WTC11 (cell line): ENCODE measurements at places on chromosomes 16 and 17. TPM values are rescaled to one million over a fixed set of nuclear protein-coding genes. Genes with fewer than 3 reads are reported as not detected.

DNA sequence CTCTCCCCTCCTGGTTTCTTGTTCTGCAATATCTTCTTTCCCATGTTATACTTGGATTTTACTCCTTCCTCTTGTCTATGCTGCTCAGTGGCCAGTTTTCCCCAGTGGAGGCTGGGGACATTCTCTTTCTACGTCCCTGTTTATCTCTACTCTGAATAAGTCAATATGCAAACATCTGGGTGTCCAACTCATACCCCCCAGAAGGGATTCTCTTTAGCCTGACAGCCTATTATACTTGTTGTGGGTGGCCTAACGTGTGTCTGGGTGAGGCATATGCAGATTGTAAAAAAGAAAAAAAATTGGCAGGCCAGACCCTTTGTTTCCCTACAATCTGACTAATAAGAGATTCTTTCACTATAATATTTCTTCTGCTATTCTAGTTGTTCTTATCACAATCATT, 134.2 kb upstream of the MAF start:
- H3K4me3 ChIP-seq = no peak overlapping the region
- H3K4me1 ChIP-seq = peaks cover 15% of the 10 kb centered on the region
- DNase-seq = no peak
- no peak overlapping the region for H3K27ac ChIP-seq
- no peaks in the 10 kb centered on the region for H3K36me3 ChIP-seq

- no peak overlapping the region for H3K4me3 ChIP-seq
- H3K27ac ChIP-seq = peak overlapping the region; percentile 88; the same call in 1 of the 2 replicates
- H3K4me1 ChIP-seq = peaks cover 25% of the 10 kb centered on the region
- no peaks in the 10 kb centered on the region for H3K27me3 ChIP-seq
- no peak for DNase-seq
Measured at GRCh38 chr16:62831235-62831850, 795.1 kb upstream of the CDH8 start.

GRCh38 chr16:89256651-89257254, 39.2 kb downstream of the ZNF778 start:
- no peaks in the 10 kb centered on the region for H3K36me3 ChIP-seq
- DNase-seq = peak; percentile 69
- H3K27me3 ChIP-seq = peaks cover 36% of the 10 kb centered on the region
- peaks cover 14% of the 10 kb centered on the region for H3K4me1 ChIP-seq
- no peak overlapping the region; the same call in 1 of the 2 replicates for H3K27ac ChIP-seq

DNA sequence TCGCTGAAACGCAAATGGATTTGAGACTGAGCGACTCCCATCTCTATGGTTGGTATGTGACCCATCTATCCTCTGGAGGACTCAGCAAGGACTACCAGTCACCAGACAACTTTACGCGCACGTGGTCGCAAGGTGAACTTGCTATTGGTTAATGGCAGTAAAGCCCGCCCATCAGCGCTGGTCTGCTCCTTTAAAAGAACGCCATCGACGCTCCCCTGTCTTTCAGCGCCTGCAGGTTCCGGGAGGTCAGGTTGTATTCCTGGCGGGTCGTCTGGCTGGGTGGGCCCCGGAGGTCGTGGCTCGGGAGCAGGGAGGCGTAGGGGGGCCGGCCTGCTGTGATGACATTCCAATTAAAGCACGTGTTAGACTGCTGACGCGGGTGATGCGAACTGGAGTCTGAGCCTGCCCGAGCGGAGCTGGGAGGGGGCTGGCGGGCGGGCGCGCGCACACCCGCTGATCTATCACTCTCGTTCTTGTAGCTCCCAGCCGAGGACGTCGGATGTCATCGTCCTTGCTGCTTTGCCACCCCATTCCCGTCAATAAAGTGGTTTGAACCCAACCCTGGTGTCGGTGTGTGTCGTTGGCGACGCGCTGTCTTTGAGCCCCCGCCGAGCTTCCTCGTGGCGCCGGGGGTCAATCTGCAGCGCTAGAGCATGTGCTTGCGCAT, 15.9 kb upstream of the ERN1 start:
- H3K36me3 ChIP-seq = peaks cover 12% of the 10 kb centered on the region
- H3K27me3 ChIP-seq = no peaks in the 10 kb centered on the region
- H3K4me1 ChIP-seq = peaks cover 23% of the 10 kb centered on the region
- H3K4me3 ChIP-seq = no peak overlapping the region
- peak; percentile 93 for DNase-seq

DNA sequence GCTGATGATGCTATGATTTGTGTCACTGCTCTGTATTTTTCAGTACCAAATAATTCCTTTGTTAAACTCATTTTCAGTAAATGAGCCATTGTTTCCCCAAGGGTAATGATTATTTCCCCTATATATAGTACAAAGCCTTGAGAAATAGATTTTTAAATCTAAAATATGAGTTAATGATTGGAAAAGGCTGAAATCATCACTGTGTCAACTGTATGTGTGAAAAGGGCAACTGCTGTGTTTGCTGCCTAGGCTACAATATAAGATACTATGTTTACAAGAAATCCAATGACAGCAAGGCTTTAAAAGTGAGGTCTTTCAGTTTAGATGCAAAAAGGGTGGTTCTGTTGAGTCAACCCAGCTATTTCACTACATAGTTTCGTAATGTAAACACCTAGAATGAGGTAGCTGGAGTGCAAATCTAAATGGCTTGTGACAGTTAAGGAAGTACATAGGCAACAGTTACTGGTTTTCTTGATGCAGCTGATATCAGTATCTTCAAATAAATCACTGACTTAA, 15.3 kb downstream of the NLK start:
- H3K4me3 ChIP-seq = no peak overlapping the region
- no peak for DNase-seq
- no peak overlapping the region for H3K27ac ChIP-seq
- H3K4me1 ChIP-seq = peaks cover 52% of the 10 kb centered on the region

DNA sequence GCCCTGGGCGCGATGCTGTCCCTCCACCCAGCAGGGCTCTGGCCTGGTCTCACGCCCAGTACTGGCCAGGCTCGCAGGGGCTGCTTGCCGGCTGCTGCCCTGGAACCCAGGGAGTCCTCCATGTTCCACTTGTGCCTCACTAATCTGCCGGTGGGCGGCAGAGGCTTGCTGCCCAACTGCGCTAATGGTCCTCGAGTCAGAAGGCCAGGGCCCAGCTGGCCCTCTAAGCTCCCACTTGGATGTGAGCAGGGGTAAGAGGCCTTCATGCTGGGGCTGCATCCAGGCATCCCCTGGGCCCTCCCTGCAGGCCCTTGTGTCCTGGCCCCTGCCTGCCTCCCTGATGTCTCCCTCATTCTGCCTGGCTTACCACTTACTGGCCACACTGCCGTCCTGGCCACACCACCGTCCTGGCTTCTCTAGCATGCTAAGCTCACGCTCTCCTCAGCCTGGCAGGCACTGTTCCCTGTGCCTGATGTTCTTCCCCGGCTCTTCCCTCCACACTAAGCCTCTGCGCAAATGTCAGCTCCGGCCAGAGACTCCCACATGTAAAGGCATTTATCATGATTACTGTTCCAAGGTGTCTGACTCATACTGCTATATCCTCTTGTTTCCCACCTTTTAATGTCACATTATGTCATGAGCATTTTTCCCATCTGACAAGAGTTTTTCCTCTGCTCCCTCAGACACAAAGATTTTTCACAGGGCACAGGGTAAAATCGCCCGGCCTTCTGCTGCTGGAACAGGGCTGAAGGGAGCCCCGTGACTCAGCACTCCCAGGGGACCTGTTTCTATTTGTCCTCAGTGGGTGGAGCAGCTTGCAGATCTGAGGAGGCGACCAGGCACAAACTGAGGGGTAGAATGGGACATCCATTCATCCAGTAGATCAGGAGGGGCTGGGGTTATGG, 15.9 kb downstream of the B9D1 start:
- H3K4me1 ChIP-seq = peaks cover 6% of the 10 kb centered on the region
- no peak overlapping the region for H3K4me3 ChIP-seq
- H3K27ac ChIP-seq = peak overlapping the region; percentile 90
- no peak for DNase-seq

- no peak within 1 kb of the TSS; the same call in 1 of the 2 replicates for H3K27ac ChIP-seq
- H3K4me1 ChIP-seq = peaks cover 10% of the 10 kb centered on the region
- peaks cover 2% of the 10 kb centered on the region; the same call in 1 of the 2 replicates for H3K27me3 ChIP-seq
- DNase-seq = no peak
- peak within 1 kb of the TSS; percentile 41 for H3K4me3 ChIP-seq
- H3K36me3 ChIP-seq = no peaks in the 10 kb centered on the region
Measured at GRCh38 chr17:64020056-64020766, at the start of gene ICAM2. ICAM2 (minus strand) TSS chr17:64020633; CDS start chr17:64006691, 13,942 bp downstream.

DNA sequence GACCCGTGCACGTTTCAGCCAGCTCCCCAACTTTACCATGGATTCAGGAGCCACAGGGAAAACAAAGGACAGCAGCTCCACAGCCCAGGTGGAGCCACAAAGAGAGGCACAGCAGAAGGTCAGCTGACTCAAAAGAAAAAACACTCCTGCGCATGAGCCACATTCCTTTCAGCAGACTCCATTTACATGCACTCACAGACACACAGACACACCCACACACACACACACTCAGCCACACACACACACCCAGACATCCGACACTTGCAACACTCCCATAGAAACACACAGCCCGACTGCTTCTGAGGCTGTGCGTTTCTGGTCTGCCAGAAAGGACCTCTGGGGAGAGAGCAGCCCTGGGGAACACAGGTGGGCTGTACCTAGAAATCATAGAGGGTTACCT, 2335.5 kb downstream of the TP53TG3F start:
- DNase-seq = no peak
- H3K4me3 ChIP-seq = no peak overlapping the region
- H3K27ac ChIP-seq = no peak overlapping the region
- H3K4me1 ChIP-seq = no peaks in the 10 kb centered on the region

DNA sequence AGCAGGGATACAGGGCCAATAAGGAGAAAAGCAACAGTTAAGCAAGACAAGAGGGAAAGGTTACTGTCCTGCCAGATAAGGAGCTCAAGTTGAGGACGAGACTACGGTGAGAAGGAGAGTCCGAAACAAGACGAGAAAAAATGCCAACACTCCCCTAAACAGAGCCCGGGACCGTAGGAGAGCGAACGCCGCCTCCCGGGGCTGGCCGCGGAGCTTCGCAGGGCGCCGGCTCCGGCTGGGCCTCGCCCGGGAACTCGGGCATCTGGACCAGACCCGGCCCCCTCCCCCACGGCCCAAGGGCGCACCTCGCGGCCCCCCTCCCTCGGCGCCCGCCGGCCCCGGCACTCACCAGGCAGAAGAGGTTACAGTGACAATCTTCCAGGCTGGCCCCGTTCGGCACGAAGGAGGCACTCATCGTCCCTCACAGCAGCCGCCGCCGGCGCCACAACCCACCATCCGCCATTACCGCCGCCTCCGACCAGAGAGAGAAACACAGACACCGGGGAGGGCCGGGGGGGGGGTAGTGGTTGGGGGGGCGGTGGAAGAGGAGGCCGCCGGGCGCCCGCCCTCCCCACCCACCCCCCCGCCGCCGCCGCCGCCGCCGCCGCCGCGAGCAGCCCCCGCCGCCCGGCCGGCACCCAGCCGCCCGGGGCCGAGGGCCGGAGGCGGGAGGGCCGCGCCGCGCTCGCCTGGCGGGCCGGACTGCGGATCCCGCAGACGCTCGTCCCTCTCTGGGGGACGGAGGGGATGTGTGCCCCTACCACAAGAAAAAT, at the start of gene MED13:
MED13 (minus strand) TSS at position 488 of the 773 bp plus-strand sequence; CDS start at position 415, 73 bp downstream.
- H3K4me1 ChIP-seq = peaks cover 42% of the 10 kb centered on the region
- H3K36me3 ChIP-seq = peaks cover 21% of the 10 kb centered on the region
- DNase-seq = peak; percentile 61
- peak within 1 kb of the TSS; percentile 94 for H3K4me3 ChIP-seq
- H3K27ac ChIP-seq = peak within 1 kb of the TSS; percentile 98

GRCh38 chr17:41907185-41907556, 11.6 kb downstream of the ACLY start:
- H3K36me3 ChIP-seq = peaks cover 85% of the 10 kb centered on the region
- H3K4me1 ChIP-seq = no peaks in the 10 kb centered on the region
- H3K27me3 ChIP-seq = no peaks in the 10 kb centered on the region
- H3K4me3 ChIP-seq = no peak overlapping the region

SMIM5 gene
- 0.05 TPM in 1 of 3 replicates, not detected in the others for total RNA-seq

CACNA1H gene
- 38.0 to 46.9 TPM (median 46.4 TPM) in 3 replicates for total RNA-seq

KRT9 gene
- not detected in 3 replicates for total RNA-seq

FAM83G gene
- total RNA-seq = 26.6 to 31.4 TPM (median 27.7 TPM) in 3 replicates

DNAAF1 gene
- total RNA-seq = 0.09 to 0.62 TPM (median 0.20 TPM) in 3 replicates

METTL26 gene
- 115 to 121 TPM (median 115 TPM) in 3 replicates for total RNA-seq
